ENCODE measurements at places on chromosomes 6 and 20.

DNA sequence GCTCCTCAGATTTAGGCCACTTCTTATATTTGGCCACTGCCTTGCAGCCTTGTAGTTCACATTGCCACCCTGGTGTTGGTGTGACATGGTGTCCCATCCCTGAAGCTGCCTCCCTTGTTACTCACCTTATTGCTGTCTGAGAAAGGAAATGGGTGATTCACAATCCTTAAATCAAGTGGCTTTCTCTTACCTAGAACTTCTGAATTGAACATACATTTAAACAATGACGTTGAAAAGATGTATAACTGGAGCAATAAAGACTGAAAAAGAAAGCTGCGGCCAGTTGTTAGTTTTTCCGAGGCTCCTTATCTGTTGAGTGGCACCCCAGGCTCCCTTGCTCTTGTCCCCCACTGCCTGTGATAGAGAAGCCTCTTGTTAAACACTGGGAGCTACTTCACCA is 28.8 kb upstream of the GNRH2 start:
- no peak for DNase-seq

GRCh38 chr6:138869398-138869797 is 73.5 kb downstream of the ECT2L start:
- no peak for DNase-seq

DNA sequence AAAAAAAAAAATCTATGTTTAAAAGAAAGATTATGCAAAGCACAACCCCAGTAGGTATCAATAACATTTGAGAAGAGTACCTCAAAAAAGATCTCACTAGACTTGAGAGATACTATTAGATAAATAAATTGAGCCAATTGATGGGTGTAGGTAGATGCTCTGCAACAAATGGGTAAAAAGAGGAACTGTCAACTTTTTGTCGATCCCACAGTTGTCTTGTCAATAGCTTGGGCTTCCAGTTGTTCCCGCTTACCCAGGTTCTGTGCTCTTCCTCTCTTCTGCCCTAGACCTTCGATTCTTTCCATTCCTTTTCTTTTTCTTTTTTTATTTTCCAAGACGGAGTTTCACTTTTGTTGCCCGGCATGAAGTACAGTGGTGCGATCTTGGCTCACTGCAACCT is 226.9 kb downstream of the SOX4 start:
- no peak for DNase-seq

- no peak for DNase-seq
These were observed 135.7 kb downstream of the IBTK start for GRCh38 chr6:82111818-82112217.

DNA sequence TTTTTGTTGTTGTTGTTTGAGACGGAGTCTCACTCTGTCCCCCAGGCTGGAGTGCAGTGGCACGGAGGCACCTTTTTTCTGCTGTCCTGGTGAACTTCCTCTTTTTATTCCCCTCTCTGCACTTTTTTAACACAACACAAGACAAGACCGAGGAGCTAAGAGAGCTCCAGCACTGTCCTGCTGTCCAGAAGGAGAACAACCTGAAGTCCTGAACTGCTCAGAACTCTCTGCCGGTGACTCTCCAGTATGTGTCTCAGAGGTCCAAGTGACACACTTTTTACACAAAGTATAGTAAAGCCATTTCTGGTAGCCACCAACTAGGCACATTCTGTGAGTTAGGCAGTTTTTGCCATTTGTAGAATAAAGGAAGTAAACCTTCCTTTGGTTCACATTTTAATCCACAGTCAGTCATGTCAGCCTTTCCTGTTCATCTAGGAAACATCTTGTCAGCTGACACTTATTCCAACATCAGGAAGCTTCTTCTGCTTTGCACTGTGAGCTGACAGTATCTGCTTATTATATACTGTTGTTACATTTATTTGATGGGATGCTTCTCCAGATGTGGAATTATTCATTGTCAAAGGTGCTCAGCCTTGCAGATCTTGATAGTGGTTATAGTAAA is 28.1 kb upstream of the TXNDC5 start:
- DNase-seq: no peak

DNA sequence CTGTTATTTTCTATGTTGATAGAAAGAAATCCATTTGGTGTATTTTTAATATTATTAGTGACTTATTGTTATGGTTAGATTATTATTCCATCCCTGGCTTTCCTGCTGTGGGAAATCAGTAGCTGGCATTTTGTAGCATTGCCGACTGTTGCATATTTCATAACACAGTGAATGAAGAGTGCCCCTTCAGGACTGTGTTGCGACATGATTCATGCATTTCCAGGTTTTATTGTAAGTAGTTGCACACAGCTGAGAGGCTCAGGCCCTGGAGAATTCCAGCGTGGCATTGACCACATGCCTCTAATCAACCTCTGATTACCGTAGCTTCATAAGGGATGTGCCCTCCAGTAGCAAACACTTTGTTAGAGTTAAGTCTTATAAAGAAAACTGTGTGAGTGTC is 263.9 kb downstream of the FARS2 start:
- DNase-seq: no peak

DNA sequence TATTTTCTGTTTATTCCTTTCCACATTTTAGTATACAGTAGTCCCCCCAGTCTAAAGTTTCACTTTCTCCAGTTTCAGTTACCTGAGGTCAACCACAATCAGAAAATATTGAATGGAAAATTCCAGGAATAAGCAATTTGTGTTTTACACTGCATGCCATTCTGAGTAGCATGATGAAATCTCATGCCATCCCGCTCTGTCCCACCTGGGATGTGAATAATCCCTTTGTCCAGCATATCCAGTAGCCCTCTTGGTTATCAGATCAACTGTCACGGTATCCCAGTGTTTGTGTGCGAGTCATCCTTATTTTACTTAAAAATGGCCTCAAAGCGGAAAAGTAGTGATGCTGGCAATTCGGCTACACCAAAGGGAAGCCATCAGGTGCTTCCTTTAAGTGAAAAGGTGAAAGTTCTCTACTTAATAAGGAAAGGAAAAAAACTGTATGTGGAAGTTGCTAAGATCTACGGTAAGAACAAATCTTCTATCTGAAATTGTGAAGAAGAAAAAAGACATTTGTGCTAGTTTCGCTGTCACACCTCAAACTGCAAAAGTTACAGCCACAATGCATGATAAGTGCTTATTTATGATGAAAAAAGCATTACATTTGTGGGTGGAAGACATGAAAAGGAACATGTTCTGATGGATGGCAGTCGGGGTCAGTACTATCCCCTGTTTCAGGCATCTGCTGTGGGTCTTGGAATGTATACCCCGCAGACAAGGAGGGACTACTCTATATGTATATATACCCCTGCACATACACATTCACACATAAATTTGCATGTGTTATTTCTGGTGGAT is 11.3 kb downstream of the NOX3 start:
- no peak for DNase-seq

- no peak for DNase-seq
These were observed 35.6 kb downstream of the ADGRF4 start for GRCh38 chr6:47733879-47734558.

- no peak for DNase-seq
These were observed 64.1 kb upstream of the F13A1 start for GRCh38 chr6:6384520-6384919.

GRCh38 chr6:129901910-129902309 is 40.8 kb upstream of the TMEM244 start:
- no peak for DNase-seq

DNA sequence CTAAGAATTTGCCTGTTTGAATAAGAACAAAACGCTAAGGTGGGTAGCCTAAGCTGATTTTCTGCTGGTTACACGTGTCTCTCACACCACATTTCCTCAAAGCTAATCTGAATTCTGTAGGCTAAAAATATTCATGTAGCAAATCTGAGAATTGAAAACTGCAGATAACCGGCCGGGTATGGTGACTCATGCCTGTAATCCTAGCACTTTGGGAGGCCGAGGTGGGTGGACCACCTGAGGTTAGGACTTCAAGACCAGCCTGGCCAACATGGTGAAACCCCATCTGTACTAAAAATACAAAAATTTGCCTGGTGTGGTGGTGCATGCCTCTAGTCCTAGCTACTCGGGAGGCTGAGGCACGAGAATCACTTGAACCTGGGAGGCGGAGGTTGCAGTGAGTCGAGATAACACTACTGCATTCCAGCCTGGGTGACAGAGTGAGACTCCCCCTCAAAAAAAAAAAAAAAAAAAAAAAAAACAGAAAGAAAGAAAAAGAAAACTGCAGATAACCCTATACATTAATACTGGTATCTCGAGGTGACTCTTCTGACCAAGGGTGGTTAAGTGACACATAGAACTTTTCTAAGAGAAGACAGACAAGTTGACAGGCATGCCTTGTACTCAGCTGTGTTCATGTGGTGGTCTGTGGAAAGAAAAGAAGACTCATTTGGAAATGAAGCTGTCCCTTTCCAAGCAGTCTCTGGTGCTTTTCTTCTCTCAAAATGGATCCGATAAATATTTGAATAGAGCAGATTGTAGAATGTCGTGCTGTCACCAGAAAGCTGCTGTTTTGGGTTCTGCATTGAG is 24.7 kb upstream of the ASXL1 start:
- DNase-seq: no peak

DNA sequence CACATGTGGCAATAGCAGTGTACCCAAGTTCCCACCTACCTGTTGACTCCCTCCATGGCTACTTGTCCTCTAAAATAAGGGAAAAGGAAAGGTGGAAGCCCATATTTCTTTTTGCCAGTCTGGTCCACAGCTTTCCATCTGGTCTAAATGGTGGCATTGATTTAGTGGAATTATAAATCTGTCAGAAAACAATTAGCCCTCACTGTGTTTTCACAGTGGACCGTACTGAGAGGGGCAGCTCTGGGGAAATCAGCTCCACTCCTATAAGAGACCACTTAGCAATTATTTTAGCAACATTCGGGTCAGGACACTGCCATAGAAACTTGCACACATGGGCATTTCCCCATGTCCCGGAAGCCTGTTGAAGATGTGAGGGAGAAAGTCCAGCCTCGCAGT is 653.4 kb upstream of the MARCKS start:
- no peak for DNase-seq

GRCh38 chr6:4941782-4942672 is 61.8 kb downstream of the RPP40 start:
- no peak for DNase-seq

DNA sequence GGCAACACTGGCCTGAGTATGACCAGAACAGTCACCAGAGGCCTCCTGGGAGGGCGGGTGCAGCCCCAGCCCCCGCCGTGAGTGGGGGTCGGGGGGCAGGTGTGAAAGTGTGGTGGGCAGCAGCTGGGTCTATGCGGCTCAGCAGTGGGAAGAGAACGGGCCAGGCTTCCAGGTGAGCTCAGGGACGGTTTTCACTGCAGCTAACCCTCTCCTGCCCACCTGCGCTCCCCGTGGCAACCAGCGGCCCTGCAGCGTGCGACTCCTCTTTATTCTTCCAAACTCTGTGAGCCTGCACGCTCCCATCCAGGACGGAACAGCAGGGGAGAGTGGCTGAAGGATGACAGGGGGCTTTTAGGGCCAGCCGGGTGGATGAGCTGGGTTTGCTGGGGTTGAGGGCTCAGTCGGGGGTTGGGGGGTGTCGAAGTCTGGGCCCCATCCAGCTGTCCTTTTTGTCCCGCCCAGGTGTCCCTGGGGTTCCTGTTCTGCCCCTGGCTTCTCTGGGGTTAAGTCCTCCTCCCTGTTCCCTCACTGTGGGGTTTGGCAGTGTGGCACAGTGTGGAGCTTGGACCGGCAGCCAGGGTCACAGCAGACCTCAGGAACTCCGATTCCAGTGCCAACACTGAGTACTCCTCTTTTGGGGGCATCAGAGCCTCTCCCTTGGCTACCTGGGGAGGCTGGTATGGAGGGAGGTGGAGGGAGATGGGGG is 859 bp upstream of the BIRC7 start:
- no peak for DNase-seq

DNA sequence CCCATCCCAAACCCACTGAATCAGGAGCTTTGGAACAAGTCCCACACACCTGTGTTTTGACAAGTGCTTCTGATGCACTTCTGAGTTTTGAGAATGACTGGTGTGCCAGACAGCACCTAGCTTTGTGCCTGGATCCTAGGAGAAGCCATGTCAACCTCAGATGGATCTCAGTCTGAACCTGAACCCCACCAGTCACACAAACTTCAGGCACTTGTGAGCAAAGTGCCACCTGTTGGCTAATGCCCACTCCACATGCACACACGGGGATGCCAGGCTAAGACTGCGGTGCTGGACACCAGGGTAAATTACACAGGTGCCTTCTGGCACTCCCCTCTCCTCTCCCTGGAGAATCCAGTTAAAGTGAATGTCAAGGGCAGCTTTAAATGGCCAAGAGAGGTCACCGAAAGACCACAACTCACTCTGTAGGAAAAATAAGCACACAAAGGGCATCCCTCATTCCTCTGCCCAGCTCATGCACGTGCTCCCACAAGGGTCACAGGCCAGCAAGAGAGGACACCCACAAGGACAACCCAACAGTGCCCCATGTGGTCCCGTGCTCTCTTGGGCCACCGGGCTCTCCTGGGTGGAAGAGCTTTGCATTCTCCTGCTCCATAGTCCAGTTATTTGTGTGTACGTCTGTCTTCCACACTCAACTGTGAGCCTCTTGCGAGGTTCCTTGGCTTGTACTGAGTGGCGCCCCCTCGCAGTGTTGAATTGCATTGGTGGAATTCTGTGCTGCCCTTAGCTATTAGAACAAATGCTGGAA is 45.6 kb downstream of the TAF8 start:
- DNase-seq: no peak

DNA sequence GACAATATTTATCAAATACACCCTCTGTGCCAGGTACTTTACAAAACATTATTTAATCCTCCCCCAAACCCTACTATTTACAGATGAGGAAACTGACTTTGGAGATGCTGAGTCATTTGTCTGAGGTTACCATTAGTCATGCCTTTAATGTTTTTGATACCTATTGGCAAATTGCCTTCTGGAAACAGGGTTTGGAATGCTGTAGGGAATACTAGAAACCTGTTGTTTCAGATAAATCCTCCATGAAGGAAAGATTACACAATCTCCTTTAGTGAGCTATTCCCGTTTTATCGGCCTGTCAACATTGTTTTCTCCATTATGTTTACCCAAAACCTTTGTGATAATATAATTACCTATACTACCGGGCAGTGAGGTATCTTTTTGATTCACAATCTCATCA is 93.6 kb upstream of the ADGRF1 start:
- DNase-seq: no peak

- DNase-seq: no peak
These were observed 11.7 kb downstream of the OSER1 start for GRCh38 chr20:44198872-44199271.

DNA sequence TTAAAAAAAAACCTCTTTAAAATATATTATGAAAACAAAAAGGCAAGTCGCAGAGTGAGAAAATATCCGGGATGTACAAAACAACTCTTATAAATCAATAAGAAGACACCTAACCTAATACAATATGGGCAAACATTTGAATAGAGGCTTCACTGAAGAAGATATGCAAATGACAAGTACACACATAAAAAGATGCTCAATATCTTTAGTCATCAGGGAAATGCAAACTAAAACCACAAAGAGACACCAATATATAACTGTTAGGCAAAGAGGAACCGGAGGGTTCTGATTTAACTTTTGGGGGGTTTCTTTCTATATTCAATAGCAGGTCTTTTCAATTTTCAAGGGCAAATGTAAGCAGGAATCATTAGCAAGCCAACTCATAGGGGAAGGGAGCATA is 480.7 kb upstream of the SPTLC3 start:
- DNase-seq: no peak

DNA sequence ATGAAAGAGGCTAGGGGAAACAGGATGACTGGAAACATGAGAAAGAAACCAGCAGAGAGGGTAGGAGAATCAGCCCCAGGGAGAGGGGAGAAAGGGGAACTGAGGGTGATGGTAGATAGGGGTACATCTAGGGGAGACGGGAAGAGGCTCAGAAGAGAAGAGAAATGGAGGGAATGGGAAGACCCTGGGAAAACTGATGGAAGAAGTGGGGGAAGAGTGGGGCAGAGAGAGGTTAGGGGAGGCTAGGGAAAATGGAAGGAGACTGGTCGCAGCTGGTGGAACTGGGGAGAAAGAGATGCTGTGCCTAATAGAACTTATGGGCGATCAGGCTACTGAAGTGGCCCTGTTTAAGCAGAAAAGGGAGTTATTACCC is 548 bp downstream of the PROCR start:
- DNase-seq: no peak
